Sciatic nerve (tissue), 2 donors: ENCODE measurements at places on chromosomes 4 and X. TPM values are rescaled to one million over a fixed set of nuclear protein-coding genes. Genes with fewer than 3 reads are reported as not detected.

The VGLL1 gene
- total RNA-seq = not detected

DNA sequence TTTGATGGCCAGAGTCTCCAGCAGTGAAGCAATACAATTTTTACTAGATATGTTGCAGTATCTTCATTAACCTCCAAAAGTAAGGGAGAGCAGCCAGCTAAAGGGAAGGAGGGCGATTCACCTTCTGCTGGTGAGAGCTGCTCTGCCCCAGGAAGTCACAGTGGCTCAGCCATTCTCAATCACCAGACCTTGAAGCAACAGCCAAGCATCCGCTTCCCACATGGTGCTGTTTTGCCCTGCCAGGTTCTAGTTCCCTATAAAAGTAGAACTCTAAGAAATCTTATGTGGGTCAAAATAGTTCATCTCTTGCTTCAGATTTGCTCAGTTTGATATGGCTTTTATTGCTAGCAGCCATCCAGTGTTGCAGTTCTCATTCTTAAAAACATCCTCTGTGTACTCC, 166.8 kb downstream of the STIM2 start:
- DNase-seq = no peak

DNA sequence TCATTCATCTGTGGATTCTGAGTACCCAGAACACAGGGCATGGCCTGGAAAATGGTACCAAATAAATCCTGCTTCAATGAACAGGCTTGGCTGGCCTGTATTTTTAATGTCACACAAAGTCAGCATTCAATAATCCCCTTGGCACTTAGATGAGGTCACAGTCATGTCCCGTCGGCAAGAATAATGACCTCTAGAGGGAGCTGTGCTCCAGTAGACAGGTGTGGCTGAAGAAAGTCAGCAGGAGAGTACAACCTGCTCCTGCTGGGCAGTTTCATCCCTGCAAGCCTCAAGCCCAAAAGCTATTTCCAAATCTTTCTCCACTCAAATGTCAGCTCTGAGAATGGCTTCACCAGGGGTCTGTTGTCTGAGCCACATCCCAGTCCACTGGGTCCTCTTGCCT, 404.0 kb upstream of the F9 start:
- no peak for DNase-seq

- no peak for DNase-seq
These were observed 109.2 kb upstream of the HS3ST1 start for GRCh38 chr4:11537846-11538245.

- no peak for DNase-seq
These were observed 119.0 kb upstream of the BMP3 start for GRCh38 chr4:80911458-80911857.
